ENCODE measurements at places on chromosomes 2 and 18.
A peak's percentile ranks its signal among the peaks of the same experiment; 100 is the strongest.

DNA sequence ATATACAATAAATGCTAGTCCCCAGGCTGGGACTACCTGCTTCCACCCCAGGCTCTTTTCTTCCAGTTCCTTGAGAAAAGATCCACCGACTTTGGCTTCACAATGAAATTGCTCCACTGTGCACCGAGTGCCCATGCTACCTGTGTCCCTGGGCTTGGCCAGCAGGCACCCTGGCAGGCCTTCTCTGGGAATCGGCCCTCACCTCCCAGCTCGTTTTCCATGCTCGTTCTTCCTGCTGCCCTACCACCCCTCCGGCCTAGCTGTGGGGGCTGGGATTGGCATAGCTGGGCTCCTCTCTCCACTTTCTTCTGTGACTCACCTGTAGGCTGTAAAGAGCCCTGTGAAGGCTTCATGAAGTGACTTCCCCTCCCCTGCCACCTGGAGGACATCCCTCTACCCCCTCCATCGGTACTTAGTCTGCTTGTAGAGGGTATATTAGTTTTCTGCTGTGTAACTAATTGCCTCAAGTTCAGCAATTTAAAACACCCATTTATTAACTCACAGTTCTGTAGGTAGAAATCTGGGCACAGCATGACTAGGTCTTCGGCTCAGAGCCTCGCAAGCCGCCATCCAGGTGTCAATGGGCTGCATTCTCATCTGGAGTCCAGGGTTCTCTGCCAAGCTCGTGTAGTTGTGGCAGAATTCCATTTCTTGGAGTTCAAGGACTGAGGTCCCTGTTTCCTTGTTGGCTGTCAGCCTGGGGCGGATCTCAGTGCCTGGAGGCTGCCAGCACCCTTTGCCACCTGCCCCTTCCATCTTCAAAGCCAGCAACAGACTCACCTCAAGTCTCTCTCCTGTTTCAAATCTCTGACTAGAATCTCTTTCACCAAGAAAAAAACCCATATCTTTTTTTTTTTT lies 57.6 kb downstream of the DPYSL5 start:
- DNase-seq: no peak

- DNase-seq: no peak
These were observed 5.7 kb upstream of the GCFC2 start for GRCh38 chr2:75716406-75716805.

GRCh38 chr2:25672494-25673299 lies 680 bp downstream of the DTNB start:
- DNase-seq: peak; percentile 64

GRCh38 chr2:210895132-210895531 lies 338.7 kb downstream of the CPS1 start:
- DNase-seq: no peak

DNA sequence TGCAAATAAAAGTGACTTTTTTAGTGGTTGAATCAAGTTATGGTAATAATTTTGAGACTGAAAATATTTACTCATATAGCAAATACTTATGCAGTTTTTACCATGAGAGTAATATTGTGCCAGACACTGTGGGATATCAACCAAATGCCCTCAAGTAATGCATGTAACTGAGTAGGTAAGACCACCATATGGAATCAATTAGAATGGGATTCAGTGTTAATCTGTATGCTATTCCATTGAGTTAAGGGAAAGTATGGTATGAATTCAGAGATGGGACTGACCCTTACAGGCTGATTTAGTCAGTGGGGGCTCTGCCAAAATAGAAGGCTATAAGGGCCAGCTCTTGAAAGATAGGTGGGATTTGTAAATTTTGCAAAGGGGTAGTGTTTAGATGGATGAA lies 131.6 kb downstream of the CCDC85A start:
- no peak for DNase-seq
